ENCODE measurements at places on chromosomes 7 and 10. TPM values are rescaled to one million over a fixed set of nuclear protein-coding genes. Genes with fewer than 3 reads are reported as not detected.
A peak's percentile ranks its signal among the peaks of the same experiment; 100 is the strongest.

- DNase-seq: no peak
These were observed 6.6 kb upstream of the CUZD1 start for GRCh38 chr10:122852261-122852660.

The NRAP gene
- not detected for total RNA-seq

The CTAGE15 gene
- total RNA-seq: 0.13 TPM

DNA sequence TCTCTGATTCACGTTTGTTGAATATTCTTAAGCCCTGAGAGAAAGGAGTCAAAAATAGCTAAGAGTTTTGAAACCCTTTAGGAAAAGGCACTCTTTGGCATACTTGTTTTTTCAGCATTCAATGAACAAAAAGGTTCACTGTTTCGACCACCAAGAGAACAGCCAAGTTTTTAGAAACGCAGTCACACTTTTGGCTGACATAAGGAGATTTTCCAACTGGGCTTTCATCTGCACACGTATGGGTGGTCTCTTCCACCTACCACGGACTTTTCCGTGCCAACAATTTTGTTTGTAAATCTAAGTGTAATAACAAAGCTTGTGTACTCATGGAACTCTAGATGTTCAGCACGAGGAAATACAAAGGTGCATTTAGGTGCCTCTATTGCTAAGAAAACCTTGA, 270.3 kb downstream of the WDR11 start:
- DNase-seq: no peak

- no peak for DNase-seq
These were observed 736 bp downstream of the SHH start for GRCh38 chr7:155811560-155811894.

The NPY4R2 gene
- not detected for total RNA-seq

The NEUROG3 gene
- not detected for total RNA-seq

GRCh38 chr7:139452958-139453672, 30.4 kb downstream of the KLRG2 start:
- peak; percentile 22 for DNase-seq

DNA sequence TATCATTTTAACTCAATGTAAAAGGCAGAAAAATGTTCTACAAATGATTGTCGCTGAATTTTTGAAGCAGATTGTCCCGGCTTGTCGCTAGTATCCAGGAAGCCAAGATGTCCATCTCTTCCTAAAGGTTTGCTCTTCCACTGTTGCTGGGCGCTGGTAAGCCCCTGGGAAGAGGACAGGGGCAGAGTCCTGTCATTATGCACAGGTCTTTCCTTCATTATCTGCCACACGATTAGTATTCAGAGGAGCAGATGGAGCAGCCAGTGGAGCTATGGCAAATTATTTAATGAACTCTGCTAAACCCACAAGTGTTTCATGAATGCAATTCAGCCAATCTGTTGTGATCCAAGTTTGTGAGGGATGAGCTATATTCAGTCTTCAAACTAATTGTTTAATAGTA, 499.1 kb upstream of the NRP1 start:
- DNase-seq: no peak

- DNase-seq: no peak
These were observed 73.9 kb downstream of the TMEM130 start for GRCh38 chr7:98795741-98796493.

DNA sequence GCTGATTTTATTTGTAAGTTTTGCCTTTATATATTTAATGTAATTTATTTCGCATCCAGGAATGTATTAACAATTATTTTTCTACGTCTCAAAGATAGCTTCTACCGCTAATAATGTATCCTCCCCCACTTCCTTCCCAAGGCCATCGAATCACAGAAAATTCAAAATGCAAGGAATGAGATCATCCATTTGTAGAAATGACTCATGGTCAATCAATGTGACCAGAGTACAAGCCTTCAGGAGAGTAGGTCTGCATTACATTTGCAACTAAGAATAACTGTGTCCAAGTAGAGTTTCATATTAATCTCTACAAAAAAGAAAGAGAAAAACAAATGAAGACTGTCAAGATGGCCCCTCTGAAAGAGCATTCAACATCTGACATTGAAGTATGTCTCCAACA, 205.9 kb upstream of the PHF14 start:
- DNase-seq: no peak

- DNase-seq: no peak
These were observed 82.6 kb downstream of the CUBN start for GRCh38 chr10:17046989-17047388.

DNA sequence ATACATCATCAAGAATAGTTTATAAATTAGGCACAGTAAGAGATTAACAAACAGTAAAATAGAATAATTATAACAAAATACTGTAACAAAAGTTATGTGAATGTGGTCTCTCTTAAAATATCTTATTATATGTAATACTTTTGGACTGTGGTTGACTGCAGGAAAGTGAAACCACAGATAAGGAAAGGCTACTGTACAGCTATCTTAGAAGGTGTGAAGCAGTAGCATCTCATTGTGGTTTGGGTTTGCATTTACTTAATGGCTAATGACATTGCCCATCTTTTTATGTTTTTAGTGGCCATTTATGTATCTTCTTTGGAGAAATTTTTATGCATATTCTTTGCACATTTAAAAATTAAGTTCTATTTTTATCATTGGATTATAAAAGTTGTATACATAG, 296.4 kb upstream of the MAGI2 start:
- no peak for DNase-seq

DNA sequence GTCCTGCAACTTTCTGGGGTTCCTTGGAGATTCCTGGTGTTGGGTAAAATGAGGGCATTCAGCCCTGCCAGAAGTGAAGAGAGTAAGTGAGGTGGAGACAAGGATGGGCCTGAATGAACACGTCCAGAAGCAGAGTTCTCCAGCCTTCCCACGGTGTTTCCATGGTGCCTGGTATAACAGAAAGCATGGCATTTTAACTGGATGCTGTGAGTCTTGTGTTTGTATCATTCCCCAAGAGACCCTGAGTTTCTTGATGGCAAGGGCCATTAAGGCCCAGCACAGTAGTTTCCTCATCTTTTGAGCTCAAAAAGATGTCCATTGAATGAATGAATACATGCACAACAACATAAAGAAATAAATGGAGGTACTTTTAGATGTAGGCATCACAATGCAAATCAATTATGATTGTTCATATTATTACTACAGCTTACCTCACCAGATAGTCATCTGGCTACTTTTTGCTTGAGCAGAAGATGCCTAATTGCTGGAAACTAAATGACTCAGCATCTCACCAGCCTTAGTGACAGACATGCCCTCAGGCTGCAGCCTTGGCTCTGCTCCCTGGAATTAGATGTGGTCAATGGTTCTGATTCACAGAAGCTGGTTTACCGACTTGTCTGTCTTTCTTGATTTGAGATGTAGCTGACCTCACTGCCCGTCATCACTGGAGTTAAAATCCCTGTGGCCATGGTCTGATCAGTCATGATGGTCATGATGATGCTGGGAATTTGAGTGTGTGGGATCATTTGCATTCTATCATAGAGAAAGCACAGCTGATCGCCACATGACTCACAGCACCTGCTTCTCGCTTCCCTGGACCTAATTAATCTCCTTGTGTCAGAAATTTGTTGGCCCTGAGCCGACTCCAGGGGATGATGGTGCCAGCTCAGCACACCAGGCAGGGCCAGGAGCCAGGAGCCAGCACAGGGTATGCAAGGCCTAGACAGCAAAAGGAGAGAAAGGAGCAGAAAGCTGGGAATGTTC, 83.9 kb downstream of the CXCL12 start:
- no peak for DNase-seq

The SFTPA1 gene
- not detected for total RNA-seq

- DNase-seq: peak; percentile 75
These were observed 196.3 kb downstream of the JCAD start for GRCh38 chr10:29862923-29863614.

The ST8SIA6 gene
- 0.25 TPM for total RNA-seq

- DNase-seq: no peak
These were observed 106.7 kb downstream of the USP6NL start for GRCh38 chr10:11504566-11505285.

DNA sequence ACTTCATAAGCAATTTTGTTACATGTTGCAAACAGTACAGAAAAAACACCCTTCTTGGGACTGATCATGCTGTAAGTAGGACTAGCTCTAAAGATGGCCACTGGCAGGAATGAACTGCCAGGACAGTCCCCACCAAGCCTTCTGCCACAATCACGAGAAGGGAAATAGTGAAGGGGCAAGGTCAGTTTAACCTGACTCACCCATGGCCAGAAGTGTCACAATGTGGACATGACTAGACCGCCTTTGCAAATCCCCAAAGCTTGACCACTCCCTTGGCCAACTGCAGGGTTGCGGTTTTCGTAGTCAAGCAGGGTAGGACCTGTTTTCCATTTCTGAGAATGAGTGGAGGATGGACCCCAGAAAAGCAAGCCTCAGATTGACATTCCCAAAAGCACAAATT, 19.4 kb upstream of the FRAT2 start:
- DNase-seq: no peak

- DNase-seq: no peak
These were observed 372.2 kb downstream of the EXOC4 start for GRCh38 chr7:133625046-133625445.

GRCh38 chr10:80700760-80701444, 163.2 kb downstream of the SH2D4B start:
- DNase-seq: no peak

DNA sequence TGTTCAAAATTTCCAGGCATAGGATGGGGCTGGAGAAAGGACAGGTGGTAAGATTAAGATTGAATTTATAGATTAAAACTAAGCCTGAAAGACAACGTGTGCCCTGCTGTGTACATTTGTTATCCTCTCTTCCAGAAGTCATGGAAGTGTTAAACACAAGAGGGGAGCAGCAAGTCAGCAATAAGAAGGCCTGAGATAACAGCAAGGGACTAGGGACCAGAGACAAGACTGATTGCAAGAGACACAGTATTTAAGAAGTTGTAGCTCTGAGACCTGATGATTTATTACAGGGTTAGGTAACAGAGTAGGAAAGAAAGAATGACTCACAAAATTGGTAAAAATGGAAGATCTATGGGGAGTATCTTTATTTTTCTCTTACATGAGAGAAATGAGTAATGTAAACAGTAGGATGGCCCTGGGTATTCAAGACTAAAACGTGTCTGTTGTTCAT, 55.7 kb upstream of the COL1A2 start:
- DNase-seq: no peak

The MYL10 gene
- total RNA-seq: not detected

The FAM25G gene
- not detected for total RNA-seq

GRCh38 chr10:128064970-128065580, 61.1 kb downstream of the MKI67 start:
- DNase-seq: no peak

The PAPOLB gene
- total RNA-seq: 0.25 TPM

- peak; percentile 62 for DNase-seq
These were observed 1247.8 kb downstream of the GATA3 start for GRCh38 chr10:9302140-9302746.

- DNase-seq: peak; percentile 90
These were observed at the start of gene FAM200A for GRCh38 chr7:99551767-99552463. Gene FAM200A, minus strand, starts transcription at chr7:99552114. Its CDS starts 3,707 bp downstream, at chr7:99548407.

The ST7 gene
- total RNA-seq: 13.5 TPM

The CYP26C1 gene
- total RNA-seq: 0.77 TPM

DNA sequence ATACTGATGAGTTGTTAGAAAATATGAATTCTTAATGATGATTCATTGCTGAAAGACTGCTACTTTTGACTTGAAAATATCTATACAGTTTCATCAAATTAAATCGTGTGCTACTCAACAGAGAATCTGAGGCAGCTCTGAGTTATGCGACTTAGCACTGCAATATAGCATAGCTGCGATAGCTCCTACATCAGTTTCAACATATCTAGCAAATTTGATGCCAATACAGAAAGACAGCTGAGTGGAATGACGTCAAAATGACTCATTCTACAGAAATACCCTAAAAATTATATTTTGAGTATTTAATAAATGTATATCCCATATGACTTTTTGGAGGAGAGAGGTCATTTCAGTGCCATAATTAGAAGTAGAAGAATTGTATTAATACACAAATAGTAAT, 1.1 kb upstream of the TARP start:
- DNase-seq: no peak

The HOXA9 gene
- total RNA-seq: 4.7 TPM

- no peak for DNase-seq
These were observed 76.2 kb upstream of the SLC25A13 start for GRCh38 chr7:96397936-96398598.

DNA sequence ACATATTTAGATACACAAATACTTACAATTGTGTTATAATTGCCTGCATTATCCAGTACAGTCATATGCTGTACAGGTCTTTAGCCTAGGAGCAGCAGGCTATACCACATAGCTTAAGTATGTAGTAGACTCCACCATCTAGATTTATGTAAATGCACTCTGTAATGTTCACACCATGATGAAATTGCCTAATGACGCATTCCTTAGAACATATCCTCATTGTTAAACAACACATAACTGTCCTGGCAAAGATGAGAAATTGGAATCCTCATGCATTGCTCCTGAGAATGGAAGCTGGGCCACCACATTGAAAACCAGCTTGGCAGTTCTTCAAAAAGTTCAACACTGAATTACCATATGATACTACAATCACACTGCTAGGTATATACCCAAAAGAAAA, 1002.8 kb upstream of the CELF2 start:
- no peak for DNase-seq

GRCh38 chr10:97515271-97515978, 16.7 kb downstream of the UBTD1 start:
- no peak for DNase-seq

The MEPCE gene
- 49.6 TPM for total RNA-seq

DNA sequence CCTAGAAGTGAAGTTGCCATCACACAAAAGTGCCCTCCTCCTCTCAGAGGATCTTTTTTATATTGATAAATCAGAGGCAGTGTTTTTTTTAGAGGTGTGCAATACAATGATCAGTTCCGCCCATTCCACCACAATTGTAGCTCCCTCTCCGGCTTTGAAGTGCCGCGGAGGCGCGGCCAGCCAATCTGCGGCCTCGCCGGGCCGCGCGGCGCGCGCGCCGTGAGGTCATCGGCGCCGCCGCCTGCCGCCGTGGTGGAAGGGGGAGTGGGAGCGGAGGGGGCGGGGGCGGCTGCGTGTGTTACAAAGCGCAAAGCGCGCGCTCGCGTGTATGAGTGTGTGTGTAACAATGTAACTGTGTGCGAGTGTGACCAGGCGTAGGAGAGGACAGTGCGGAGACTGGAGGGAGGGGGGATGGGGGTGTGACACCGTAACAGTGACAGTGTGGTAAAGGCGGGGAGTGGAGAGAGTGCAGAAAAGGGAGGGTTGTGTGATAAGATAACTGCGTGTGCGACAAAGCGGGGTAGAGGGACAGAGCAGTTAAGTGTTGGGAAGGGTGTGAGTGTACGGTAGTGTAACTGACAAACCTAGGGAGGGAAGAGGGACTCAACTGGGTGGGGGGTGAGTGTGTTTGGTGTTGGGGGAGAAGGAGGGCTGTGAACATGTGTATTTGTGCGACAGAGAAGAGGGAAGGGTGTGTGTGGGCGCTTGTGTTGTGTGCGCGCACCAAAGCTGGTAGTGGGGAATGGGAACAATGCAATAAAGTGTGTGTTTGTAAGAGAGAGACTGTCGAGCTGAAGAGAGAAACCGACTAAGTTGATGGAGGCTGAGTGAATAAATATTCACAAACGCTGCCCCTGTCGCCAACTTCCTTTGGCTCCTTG, at the start of gene SP8:
Gene SP8, minus strand, starts transcription at position 108 of the 881 bp plus-strand sequence. Its CDS starts 88 bp downstream, at position 20.
- DNase-seq: peak; percentile 49
